ENCODE measurements at places on chromosomes 3 and 15.

DNA sequence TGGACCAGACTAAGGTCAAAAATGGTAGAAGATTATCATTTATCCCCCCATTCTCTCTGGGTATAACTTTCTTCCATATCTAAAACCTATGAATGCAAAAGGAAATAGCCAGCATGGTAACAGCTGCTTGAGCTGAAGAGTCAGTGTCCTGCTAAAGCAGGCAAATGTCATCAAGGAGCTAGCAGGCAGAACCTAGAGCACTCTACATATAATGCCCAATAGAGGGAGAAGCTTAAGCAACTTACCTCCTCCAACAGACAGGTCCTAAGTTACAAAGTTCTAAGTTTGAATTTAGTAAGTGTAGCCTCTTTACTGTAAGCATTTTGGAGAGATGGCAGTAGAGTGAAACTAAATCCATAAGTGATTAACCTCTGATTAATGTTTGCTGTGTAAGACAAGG lies 7.7 kb downstream of the RAF1 start:
- DNase-seq, result no peak

GRCh38 chr3:28348265-28348628 lies 274 bp upstream of the ZCWPW2 start:
- DNase-seq, result no peak

GRCh38 chr3:194946091-194946490 lies 260.4 kb downstream of the FAM43A start:
- no peak for DNase-seq

DNA sequence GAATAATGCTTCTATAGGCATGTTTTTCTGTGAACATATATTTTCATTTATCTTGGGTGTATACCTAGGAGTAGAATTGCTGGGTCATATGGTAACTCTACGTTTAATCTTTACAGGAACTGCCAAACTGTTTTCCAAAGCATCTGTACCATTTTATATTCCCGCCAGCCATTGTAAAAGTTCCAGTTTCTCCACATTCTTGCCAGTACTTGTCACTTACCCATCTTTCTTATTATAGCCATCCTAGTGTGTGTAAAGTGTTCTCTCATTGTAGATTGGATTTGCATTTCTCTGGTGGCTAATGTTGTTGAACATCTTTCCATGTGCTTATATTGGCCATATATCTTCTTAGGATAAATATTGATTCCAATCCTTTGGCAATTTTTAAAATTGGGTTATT lies 31.2 kb upstream of the CFAP20DC start:
- DNase-seq, result no peak

- DNase-seq, result no peak
Measured at GRCh38 chr3:196050597-196050996, 31.3 kb downstream of the TFRC start.

DNA sequence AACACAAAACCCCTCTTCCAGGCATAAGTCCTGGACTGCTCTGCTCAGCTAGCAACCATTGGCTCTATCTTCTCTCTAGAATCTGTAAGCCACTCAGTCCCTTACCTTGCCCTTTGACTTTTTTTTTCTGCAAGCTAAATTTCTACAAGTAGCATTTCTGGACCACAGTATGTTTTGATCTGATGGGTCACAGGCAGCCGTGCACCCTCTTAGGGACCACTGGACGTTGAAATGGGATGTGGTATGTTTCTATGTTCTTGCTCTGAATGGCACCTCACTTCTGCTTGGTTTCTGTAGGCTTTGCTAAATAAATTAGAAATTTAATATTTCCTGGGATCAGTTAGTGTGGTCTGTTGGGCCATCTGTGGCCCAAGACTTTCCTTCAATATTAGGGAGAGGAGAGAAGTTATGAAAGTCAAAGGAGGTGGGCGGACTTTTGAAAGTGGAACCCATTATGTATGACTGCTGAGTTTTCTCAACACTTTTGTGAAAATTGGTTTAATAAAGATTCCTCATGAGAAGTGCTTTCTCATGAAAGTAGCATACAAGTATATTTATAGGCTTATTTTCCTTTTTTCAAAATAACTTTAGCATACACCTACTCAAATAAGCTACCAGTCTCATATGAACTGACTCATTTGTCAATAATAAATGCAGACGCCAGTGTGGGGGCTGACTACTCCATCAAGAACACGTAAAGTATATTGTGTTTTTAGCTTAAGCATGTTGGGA lies 18.4 kb upstream of the TIPARP start:
- DNase-seq, result no peak

DNA sequence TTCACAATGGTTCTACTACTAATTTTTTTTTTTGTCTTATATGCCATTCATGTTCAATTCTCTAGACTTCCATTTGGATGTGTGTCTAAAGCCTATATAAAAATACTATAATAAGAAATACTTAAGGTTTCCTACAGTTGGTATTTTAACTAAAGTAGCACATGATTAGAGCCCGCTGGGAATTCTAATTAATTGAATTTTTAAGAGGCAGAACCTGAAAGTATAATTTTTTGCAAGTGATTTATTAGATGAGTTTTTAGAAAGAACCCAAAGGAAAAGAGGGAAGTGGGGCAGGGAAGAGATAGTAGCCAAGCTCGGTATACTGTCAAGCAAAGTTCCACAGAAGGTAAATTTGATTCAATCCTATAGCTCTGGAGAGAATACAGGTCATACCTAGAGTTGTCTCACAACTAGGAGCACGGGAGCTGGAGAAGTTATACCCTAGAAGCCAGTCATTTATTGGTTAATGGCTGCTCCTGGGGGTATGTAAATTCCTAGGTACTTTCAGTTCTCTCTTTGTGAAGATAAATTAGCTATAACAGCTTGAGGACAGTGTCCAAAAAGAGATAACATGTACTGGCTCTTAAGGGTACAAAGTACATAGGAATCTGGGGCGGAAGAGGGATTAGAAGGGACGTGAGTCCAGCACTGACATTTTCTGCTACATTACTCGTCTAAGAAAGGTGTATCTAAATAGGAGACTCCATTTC lies 225.6 kb downstream of the CNTN6 start:
- no peak for DNase-seq

GRCh38 chr3:6367171-6367570 lies 493.7 kb upstream of the GRM7 start:
- no peak for DNase-seq

DNA sequence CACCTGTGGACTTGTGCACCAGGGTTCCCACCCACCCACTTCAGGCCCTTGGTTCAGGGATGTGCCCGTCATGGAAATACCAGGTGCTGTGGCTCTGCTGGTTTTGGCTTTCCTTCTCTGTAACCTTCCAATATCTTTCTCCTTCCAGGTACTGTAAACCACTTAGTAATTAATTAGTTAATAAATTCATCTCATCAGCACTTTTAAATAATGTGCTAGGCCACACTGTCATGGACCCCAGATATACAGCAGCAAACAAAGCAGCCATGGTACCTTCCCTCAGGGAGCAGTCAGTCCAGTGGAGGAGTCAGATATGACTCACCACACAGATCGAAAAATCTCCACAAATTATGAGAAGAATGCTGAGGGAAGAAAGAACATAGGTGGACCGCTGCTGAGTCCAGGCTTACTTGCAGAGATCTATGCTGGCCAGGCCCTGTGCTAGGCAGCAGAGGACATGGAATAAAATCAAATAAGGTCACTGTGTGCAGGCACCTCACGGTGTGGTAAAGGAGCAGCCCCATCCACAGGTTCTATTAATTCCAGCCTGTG lies 6.8 kb upstream of the GATA2 start:
- DNase-seq, result no peak

- no peak for DNase-seq
Measured at GRCh38 chr3:30639937-30640336, 33.5 kb downstream of the TGFBR2 start.

DNA sequence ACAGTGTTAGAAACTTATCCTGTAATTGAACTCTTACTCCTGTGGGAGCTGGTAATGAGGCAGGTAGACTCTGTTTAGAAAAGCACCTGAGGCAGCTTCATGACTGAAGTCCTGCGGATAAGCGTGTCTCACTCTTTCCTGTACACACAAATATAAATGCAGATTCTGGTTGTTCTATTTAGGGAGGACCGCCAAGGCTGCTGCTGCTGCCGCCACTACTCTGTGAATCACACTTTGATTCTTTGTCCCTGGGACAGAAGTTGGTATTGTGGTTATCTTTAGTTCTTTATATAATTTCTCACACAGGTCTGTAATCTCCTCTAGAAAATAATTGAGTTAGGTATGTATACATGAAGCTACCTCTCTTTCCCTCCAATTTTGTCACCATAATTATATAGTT lies 3.6 kb downstream of the LSAMP start:
- no peak for DNase-seq

- no peak for DNase-seq
Measured at GRCh38 chr15:23081271-23081670, 41.9 kb upstream of the TUBGCP5 start.

DNA sequence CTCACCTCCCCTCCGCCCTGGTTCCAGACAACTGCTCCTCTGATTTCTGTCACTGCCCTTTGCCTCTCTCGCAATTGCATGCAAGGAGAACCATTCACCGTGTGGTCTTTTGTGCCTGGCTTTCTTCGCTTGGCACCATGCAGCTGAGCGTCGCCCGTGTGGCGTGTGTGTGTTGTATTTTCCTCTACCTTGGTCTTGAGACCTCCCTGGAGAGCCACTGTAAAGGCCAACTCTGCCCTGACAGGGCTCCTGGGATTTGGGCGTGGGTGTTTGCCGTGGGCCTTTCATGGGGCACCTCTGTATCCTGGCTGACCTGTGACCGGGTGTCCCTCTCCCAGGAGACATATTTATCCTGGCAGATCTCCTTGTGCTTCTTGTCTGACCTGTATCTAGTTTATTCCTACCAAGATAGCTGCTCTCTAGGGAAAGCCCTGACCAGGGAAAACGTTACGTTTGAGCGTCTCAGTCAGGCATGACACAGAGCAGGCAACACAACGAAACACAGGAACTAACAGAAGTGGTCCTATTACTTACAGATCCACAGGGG lies 2.0 kb upstream of the PIGZ start:
- DNase-seq, result no peak

- no peak for DNase-seq
Measured at GRCh38 chr3:9223672-9224071, 25.8 kb downstream of the SRGAP3 start.

DNA sequence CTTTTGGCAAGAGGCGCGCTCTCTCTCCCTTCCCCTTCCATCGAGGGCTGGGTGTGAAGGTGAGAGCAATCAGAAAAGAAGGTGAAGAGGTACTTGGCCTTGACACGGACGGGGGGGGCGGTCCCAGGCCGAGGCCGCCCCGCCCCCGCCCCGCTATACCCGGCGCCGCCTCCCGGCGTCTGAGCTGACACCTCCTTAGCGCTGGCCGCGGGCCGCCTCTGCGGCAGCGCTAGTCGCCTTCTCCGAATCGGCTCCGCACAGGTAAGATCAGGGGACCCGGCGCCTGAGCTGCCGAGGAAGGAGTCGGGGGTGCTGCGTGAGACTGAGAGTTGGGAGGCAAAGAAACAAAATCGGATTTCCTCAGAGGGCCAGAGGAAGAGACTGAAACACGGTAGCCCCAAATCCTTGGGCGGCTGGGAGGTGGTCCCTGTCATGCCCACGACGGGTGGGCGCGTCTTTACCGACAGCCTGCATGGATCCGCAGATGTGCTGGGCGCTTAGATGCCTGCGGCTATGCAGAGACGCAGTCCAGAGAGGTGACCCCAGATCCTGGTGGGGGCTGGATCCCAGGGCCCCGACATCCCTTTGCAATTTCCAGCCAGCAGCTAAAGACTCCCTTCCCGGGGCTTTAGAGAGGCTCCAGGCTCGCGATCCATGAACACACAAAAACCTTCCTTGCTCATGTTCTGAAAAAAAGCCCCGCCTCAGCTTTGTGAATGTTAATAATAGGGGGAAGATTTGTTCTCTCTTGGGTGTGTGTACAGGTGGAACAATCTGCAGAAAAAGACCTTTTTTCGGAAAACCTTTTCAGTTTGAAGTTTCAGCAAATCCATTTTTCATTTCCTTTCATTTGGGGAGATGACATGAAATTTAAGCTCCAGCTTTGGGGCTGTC lies at the start of gene ENTPD3:
Gene ENTPD3, plus strand, starts transcription at position 184 of the 894 bp plus-strand sequence. CDS start 874 bp downstream, outside the sequence.
- DNase-seq, result no peak

DNA sequence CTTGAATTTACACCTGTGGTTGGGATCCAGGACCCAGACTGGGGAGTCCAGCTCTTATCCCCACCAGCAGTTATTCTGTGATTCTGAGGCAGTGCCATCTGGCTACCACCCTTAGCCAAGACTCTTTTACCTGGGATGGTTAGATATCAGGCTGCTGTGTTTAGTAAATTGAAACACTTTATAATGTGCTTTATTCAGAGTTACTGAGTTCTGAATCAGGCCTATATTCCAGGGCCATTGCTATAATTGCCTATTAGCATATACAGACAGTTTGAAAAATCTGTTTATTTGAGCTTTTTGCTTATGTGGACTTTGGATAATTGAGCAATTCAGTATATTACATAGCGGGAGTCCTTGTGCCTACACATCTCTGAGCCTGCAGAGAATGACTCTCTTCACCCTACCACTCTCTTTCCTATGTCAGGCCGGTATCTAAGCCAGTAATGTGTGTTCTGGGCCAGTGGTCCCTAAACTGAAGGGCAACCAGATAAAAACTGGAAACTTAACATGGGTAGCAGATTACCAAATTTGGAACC lies 45.4 kb upstream of the TRAK1 start:
- DNase-seq, result no peak

GRCh38 chr3:67875338-67875737 lies 220.9 kb upstream of the SUCLG2 start:
- DNase-seq, result no peak

DNA sequence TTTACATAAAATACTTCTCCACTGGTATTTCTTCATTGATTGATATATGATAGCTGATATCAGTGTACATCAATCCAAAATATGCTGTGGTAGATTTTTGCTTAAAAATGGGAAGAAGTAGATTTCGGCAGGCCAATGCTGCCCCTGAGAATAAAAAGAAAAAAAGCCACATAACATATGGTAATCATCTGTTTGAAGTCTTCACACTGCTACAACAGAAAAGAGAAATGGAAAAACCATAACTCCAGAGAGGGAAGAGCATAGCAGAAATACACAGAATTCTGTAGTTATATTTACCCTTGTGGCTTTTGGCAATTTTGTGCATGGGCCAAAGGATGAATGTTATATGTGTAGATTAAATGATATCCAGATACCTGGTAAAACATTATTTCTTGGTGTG lies 143.1 kb upstream of the KCNMB2 start:
- no peak for DNase-seq

DNA sequence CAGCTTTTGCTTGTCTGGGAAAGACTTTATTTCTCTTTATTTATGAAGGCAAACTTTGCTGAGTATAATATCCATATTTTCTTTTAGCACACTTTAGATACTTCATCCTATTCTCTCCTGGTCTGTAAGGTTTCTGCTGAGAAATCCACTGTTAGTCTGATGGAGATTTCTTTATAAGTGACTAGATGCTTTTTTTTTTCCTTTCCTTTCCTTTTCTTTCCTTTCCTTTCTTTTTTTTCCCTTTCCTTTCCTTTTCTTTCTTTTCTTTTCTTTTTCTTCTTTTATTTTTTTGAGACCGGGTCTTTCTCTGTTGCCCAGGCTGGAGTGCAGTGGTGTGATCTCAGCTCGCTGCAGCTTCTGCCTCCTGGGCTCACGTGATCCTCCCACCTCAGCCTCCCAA lies 38.4 kb downstream of the TOPAZ1 start:
- DNase-seq, result no peak

All from activated B cell treated with CpG ODN at 0.5 μM for 24 hours (primary cell).